ENCODE measurements at places on chromosomes 1 and 21. TPM values are rescaled to one million over a fixed set of nuclear protein-coding genes. Genes with fewer than 3 reads are reported as not detected.

DNA sequence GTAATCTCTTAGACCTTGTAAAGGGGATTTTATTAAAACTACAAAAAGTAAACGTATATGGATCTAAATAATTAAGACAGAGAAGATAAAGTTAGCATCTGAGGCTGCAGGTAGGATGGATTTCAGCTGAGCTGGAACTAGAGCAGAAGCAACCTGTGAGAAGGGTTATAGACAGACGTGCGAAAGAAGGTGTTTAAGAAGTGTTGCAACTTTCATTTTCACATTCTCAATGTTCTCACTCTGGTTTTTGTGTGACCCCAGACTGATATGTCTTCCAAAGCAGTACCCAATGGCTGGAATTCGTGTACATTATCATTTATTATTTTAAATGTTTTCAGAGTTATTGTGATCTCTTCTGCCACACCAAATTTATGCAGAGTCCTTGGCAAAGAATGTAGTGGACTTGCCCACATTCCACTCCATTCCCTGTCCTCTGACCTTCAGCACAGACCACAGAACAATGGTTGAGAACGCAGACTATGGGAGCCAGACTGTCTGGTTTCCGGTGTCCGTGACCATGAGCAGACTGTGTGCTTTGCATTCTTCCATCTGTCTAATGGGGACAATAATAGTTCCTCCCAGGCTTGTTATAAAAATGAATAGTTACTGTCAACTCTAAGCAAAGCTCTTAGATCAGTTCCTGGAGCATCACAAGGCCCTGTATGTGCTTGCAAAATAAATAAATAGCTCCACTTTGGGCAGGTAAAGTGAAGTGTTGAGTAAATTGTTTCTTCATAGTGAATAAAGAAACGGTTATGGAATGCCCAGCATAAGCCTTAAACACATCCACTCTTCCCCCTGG lies 140.6 kb upstream of the SAMSN1 start:
- ATAC-seq: no peak

GRCh38 chr1:83102630-83103071 lies 896.3 kb downstream of the TTLL7 start:
- ATAC-seq: peak; percentile 62

GRCh38 chr1:167871331-167871730 lies 42.6 kb downstream of the ADCY10 start:
- no peak for ATAC-seq

Gene DDAH1
- total RNA-seq: 22.4 TPM

Gene CD1D
- total RNA-seq: 1.1 TPM

Gene CD52
- total RNA-seq: not detected
